Stimulated activated CD4-positive, alpha-beta T cell treated with anti-CD3 and anti-CD28 coated beads, Interleukin-4, amount 100 ng/mL, for 4 hours (primary cell): ENCODE measurements at places on chromosomes 4 and X.

- no peak for DNase-seq
Observed at GRCh38 chr4:130419211-130419975, 1323.4 kb downstream of the C4orf33 start.

GRCh38 chrX:78322863-78323262, 4.5 kb downstream of the CYSLTR1 start:
- DNase-seq, result no peak

DNA sequence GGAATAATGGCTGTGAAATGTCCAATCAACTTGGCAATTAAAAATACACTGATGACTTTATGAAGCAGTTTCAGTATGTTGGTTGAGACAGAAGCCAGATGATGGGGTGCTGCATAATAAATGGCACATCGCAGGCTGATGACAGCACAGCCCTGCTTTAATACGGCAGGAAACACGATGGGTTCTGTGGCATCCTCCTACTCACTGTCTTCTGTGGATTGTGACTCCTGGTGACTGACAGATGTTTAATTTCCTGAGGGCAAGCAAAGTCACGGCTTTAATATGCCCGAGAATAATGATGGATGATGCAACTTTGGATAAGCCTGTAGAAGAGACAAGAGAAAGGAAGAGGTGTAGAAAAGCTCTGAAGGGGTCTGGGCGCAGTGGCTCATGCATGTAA, 295.4 kb downstream of the TRIML1 start:
- DNase-seq, result no peak

GRCh38 chr4:171812333-171812664, 905 bp upstream of the GALNTL6 start:
- DNase-seq, result no peak

DNA sequence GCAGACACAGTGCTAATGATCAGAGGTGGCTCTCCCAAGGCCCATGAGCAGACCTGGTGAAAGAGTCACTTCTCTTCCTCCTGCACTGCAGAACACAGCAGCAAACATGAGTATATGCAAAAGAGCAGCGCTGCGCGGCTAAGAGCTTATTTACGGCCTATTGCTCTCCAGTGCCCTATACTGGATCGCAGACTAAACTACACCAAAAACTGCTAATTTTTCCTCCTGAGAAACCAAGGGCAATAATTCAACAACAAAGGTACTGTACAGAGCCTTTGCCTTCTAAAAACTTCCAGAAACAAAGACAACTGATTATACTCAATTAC, 702.5 kb downstream of the ARAP2 start:
- no peak for DNase-seq

- no peak for DNase-seq
Observed at GRCh38 chr4:130985371-130985770, 1889.4 kb downstream of the C4orf33 start.

DNA sequence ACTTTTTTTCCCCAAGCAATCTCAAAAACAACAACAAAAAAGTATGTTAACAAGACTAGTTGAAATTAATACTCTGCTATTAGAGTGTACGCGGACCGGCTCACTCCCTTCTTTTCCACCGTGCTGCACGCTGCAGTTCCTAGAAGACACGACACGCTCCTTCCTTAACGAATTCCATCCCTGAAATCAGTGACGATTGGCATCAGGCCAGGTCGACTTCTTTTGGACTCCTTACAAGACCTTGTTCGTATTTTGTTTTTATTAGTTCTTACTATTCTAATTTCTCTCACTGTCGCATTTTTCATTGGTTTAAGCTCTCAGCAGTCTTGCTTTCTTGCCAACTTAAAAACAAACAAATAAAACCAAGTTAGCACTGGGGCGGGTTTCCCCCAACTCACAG, 175.8 kb upstream of the PITX2 start:
- no peak for DNase-seq

- DNase-seq, result no peak
Observed at GRCh38 chrX:48960291-48960690, 2.9 kb upstream of the OTUD5 start.

GRCh38 chr4:153834901-153835300, 46.0 kb upstream of the SFRP2 start:
- DNase-seq, result no peak

GRCh38 chr4:62191451-62192240, 991.5 kb downstream of the ADGRL3 start:
- DNase-seq, result no peak

GRCh38 chrX:151708821-151709220, 7.0 kb upstream of the FATE1 start:
- no peak for DNase-seq

- DNase-seq, result peak; percentile 86
Observed at GRCh38 chrX:150898343-150899190, at the start of gene CD99L2. CD99L2 (minus strand) TSS chrX:150898668; CDS start chrX:150898588, 80 bp downstream.

DNA sequence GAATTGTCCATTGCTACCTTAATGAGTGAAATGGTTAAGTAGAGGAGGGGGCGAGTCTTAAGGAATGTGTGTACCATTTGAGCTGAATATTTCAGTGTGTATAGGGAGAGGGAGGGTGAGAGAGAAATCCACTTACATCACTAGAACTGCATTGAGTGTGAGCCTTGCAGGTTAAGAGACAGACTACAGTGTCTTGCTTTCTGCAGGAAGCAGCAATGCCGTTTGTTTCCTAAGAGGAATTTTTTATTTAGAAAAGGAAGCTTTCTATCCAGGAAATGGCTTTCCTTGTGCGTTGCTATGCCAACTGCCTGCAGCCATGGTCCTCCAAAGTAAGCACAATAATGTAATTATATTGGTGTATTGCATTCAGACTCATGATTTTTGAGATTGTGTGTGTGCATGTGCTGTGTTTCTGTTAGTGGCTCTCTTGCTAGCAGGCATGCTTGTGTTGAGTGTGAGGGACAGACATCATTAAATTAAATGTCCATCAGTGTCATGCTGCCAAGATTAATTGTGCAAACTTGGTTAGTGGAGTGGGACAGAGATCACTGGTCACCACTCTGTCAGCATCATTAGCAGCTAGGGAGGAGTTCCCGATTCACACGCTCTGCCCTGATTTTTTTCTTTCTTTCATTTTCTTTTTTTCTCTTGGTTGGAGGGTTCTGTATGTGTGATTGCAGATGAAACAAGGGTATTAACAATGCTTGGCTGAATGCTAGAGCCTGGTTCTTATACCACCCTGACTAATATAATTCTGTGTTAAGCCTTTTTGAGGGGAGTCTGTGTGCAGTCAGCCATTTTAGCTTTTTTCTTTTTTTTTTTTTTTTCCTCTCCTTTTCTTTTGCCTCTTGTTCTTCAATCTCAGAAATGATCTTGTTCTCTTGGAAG, 164.3 kb downstream of the RAPGEF2 start:
- DNase-seq, result no peak

DNA sequence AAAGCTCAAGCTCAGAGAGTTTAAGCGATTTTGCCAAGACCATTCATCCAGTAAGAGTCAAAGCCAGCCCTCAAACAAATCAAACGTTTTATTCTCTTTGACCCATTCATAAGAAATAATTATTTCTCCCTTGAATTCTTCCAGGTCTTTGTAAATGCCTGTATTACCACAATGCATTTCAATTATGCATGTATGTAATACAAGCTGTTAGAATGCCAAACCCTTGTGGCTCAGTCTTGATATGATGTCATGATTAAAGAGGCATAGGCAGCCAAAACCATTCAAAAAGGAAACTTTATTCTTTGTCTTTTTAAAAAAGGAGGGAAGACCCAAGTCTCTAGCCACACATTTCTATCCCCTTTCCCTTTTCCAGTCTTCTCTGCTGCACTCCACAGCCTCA, 56.5 kb upstream of the PGM2 start:
- DNase-seq, result no peak

DNA sequence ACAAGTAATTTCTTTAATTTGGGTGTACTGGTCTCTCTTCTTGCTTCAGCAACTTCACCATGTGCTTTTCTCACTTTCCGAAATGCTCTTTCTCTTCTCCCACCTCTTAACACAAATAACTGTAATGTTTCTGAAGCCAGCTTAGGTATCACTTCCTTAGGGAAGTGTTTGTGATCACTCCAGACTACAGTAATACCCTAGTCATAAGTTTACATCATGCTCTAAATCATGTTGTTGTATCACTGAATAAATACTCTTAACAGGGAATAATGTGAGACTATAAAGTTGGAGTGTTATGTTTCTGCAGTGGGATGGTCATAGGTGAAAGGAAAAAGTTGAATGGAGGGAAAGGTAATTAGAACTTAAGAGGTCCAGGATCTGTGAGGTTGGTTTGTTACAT, 712.3 kb downstream of the C4orf33 start:
- no peak for DNase-seq

GRCh38 chr4:185112104-185112503, 31.0 kb upstream of the SLC25A4 start:
- no peak for DNase-seq

- no peak for DNase-seq
Observed at GRCh38 chr4:94452476-94453371, 982 bp downstream of the PDLIM5 start.

DNA sequence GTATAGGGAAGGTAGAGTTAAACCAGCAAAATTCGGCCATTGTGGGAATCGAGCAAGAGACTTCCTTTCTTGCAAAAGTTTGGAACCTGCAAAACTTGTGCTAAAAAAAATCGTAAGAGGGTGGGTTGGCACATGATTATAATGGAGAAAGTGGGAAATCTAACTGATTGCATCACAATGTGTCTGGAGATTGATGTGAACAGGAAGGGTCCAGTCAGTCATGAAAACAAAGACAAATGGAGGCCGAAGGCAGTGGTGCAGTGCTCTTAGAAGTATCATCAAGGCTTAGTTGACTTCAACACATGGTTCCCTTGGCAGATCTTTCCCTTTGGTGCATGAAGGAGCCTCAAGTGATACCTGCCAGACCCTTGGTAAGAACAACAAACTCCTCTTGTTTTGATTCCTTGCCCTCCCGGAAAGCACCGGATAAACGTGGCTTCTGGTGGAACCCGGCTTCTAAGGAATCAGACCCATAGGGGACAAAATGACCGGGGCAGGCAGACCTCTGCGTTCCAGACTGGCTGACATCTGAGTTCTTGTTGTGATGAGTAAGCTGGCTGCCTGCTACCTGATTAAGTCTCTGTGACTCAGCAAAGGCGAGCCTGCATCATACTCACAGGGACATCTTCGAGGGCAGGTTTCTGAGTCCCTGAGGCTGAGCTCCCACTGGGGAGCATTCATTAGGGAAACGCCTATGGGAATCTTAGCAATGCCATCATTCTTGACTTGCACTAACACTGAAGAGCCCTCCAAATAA, 87.7 kb upstream of the MAP3K15 start:
- DNase-seq, result peak; percentile 2

DNA sequence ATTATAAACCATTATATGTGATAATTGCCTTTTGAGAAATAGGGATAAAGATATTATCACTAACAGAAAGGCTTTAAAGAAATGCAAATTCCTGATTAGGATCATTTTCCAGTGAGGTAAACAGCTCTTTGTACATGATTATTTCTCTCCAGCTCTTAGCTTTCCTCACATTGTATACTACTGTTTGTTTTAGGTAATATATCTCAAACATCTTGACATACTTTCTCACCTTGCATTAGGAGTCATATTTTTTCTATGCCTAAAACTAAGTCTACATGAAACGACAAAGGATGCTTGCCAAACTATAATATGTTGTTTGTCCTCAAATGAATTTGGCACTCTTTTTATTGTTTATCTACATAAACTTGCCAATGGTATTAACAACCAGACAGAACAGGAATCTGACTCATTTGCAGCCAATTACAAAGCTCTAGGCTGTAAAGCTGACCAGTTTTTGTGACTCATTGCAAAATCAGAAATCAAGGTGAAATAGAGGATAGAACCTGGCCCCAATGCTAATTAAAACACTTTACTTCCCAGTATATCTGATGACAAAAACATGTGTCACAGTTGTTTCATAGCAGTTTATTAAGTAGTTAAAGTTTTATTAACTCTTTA, 107.0 kb downstream of the IQCM start:
- DNase-seq, result no peak

DNA sequence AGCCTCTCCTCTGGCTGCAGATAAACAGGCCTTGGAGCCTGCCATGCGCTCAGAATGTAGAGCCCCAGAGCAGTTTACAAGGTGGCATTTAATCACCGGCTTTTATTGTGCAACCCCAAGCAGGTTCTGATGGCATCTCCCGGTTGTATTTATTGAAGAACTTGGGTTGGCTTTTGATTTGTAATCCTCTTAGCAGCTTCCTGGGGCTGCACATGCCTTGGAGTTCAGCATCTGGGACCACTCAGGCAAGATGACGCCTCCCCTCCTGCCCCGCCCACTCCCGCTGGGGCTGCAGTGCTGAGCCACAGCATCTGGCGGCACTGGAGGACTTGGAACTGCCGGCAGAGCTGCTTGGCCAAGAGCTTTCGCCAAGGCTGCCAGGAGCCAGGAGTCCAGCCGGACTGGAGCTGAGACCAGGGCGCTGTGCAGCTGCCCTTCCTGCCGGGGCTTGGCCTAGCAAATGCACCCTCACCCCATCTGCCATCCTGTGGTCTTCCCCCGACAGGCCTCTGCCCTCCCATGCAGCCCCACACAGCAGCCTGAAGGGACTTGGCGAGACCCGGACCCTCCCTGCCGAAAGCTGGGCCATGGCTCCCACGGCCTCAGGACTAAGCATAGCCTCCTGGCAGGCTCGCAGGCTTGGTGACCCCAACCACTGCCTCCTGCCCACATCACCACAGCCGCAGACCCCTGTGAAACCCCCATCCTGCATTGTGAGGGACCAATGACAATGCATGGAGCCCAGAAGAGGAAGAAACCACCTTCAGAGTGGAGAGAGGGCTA, 5.4 kb downstream of the HTRA3 start:
- DNase-seq, result no peak

- no peak for DNase-seq
Observed at GRCh38 chr4:39713691-39714090, 15.8 kb downstream of the UBE2K start.

DNA sequence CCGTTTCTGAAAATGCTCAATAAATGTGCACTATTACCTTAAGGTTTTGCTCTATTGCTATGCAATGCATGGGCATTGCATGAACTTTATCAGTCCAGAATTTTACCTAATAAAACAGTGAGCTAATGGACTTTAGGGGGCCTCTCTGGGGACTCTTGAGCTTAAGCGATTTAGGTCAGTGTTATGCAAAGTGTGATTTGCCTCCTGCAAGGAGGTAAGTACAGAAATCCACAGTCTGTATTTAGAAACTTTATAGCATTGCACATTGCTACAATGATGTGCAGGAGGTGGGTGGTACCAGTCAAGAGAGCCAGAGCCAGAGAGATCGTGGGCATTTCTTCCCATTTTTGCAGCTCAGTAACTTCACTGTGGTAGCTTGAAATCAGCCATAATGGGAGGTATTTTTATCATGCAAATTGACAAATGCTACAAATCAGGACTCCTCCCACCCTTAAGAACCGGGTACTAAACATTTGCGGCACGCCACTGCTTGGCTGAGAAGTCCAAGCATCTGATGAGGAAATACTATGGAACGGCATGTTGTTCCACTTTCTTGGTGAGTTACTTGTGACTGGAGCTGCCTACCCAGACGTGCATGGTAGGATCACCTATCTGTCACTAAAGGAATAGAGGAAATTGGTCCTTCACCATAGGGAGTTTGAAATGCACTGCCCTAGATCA, 174.6 kb upstream of the PGRMC2 start:
- no peak for DNase-seq

- DNase-seq, result no peak
Observed at GRCh38 chr4:58935332-58935731, 1825.1 kb upstream of the IGFBP7 start.
